ENCODE measurements at places on chromosomes 1 and 21.
A peak's percentile ranks its signal among the peaks of the same experiment; 100 is the strongest.

DNA sequence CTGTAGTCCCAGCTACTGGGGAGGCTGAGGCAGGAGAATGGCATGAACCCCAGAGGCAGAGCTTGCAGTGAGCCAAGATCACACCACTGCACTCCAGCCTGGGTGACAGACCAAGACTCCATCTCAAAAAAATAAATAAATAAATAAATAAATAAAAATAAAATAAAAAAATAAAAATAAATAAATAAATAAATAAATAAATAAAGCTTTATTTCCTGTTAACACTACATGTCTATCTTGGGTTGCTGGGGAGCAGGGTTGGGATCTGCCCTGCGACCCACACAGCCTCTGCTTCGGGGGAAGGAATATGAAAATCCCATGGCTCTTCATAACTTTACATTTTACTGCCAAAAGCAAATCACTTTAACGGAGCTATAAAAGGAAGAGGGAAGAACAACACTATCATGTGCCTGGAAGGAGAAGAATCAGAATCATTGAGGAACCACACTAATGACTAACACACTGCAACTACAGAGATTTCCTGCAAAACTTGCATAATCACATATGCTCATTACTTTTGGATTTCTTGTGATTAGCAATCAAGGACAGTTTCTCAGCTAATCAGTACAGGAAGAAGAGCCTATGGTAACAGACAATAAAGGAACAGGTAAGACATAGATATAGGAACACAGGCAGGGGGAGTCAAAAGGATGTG, 72.8 kb upstream of the CD55 start:
- DNase-seq, result no peak

DNA sequence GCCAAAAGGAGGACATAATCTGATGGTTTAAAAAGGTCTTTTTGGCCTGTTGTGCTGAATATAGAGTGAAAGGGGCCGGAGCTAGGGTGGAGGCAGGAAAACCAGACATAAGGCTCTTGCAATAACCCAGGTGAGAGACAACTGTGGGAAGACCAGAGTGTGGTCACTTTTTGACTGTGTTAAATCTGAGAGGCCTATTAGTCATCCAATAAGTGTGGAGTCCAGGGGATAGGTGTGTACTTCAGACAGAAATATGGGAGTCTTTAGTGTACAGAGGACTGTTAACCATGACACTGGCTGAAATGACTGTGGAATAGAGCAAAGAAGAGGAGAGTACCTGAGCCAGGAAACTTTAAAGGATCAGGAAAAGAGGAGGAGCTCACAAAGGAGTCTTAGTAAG, 89.3 kb downstream of the VAV3 start:
- DNase-seq, result no peak

DNA sequence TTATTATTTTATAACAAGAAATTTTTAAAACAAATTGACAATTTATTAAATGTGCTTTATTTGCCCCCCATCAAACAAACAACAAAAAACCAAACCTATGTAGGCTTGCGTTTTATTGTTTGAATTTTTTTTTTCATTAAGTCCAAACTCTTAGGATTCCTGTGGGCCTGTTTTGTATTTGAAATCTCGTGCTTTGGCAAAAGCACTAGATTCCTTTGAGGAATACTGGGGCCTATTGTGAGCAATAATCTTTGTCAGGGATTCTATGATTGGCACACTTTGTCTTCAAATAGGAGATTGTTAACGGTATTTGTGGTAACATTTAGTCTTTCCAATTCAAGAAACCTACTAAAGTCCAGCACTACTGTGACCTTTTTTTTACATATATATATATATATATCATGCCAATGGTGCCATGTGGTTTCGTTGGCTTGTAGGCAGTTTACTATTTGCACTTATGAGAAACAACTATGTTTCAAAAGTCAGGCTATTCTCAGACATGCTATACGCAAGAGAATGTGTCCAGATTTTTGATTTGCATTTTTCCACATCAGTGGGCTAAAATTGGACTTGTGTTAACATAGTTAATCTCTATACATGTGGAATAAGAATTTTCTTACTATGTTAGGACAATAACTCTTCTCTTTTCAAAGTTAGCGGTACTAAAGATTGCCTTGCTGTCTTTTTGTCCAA, 70.4 kb upstream of the GREM2 start:
- DNase-seq, result peak; percentile 11

GRCh38 chr1:9785406-9785805, 38.4 kb downstream of the CLSTN1 start:
- DNase-seq, result peak; percentile 70

DNA sequence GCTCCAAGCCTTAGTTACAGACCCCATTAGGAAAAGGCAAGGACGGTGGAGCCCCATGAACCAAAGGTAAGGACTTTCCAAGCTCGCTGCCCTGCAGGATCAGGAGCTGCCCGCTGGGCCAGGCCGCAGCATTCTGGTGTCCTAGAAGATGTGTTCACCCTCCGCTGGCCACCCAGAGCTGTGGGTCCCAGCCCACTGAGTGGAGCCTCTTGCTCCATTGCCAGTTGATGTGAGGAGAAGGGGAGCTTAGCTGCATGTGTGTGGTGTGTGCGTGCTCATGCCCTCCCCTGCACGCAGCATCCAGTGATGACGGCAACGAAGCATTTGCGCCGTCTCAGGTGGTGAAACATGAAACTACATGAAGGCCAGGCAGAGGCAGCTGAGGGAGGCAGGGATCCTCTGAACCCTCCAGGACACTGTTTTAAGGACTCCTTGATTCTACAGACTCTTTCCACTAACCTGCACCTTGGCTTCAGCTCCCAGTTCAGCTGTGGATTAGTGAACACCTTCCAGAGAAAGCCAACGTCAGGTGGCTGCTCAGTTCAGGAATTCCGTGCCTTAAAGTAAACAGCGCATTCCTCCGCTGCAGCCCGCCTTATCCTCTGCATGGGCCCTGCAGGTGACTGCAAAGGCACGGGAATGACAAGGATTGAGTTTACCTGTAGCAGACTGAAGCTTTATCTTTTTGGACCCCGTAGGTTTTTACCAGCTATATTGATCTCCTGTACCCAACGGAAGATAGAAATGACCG, 48.7 kb downstream of the SMYD2 start:
- DNase-seq, result no peak

GRCh38 chr1:109083923-109084322, 6.6 kb upstream of the TMEM167B start:
- no peak for DNase-seq

DNA sequence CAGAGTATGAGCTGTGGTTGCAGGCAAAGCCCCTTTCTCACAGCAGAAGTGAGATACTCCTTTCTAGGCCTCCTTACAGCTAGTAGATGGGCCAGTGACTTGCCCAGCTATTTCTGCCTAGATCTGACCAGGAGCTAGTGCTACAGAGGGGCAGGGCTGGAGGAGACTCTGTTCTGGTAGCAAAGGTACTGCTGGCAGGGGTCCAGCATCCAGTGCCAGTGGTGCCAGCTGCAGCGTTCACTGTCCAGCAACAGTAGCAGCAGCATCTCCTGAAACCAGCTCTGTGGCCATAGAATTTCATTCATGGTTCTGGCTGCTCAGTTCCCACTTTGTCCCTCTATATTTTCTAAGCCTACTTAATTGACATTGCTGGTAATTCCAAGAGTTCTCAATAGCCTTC, 62.5 kb upstream of the CNN3 start:
- DNase-seq, result no peak

DNA sequence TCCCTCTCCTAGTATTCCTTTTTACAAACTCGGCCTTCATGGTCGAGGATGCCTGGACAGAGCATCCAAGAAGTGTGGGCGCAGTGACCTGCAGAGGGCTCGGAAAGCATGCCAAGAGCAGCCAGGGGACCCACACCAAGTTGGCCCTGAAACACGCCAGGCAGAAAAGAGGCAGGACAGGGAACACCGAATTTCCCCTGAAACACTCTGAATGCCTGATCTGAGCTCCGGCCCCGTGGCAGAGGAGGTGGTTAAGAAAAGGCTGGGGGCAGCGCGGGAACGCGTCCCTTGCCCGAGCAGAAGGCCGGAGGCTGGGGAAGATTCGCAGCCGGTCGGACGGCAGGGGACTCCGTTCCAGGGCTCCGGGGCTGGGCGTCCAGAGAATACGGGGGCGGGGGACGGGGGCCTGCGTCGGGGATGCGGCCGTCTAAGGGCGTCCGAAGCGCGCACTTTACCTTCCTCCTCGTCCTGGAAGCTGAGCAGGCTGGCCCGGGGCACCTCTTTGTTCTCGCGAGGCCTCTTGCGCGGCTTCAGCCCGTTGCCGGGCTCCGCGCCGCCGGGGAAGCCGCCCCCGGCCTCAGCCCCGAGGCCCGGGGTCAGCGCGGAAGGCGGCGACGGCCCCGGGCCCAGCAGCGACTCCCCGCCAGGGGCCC, 558 bp downstream of the PAXBP1 start:
- DNase-seq, result peak; percentile 51

GRCh38 chr1:56493826-56494225, 85.5 kb downstream of the PLPP3 start:
- DNase-seq, result no peak

DNA sequence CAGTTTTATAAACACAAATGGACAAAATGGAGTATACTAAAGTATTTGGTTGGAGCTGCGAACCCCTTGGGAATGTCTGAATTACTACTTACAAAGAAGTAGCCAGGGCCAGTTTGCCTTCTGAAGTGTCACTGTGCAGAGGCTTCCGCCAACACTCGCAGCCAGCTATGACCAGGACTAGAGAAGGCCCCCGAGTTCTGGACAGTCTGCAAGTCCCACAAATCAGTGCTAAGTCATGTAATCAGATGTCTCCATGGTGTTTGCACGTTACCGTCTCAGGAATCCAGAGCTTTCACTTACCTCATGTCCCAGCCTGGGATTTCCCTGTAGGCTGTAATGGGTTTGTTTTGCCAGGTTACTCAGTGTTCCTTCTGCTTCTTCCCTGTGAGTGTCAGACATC, 106.6 kb upstream of the SPAG17 start:
- DNase-seq, result no peak

- DNase-seq, result no peak
These were observed 258.0 kb upstream of the VAMP3 start for GRCh38 chr1:7513081-7513480.

- peak; percentile 89 for DNase-seq
These were observed 14.0 kb downstream of the COL16A1 start for GRCh38 chr1:31689854-31690253.

- no peak for DNase-seq
These were observed 63.1 kb downstream of the ATP5PO start for GRCh38 chr21:33852485-33852884.
